Stimulated activated naive CD4-positive, alpha-beta T cell treated with Interleukin-2 at 50 U/mL for 16 hours (primary cell): ENCODE measurements at places on chromosomes 5 and 9.

DNA sequence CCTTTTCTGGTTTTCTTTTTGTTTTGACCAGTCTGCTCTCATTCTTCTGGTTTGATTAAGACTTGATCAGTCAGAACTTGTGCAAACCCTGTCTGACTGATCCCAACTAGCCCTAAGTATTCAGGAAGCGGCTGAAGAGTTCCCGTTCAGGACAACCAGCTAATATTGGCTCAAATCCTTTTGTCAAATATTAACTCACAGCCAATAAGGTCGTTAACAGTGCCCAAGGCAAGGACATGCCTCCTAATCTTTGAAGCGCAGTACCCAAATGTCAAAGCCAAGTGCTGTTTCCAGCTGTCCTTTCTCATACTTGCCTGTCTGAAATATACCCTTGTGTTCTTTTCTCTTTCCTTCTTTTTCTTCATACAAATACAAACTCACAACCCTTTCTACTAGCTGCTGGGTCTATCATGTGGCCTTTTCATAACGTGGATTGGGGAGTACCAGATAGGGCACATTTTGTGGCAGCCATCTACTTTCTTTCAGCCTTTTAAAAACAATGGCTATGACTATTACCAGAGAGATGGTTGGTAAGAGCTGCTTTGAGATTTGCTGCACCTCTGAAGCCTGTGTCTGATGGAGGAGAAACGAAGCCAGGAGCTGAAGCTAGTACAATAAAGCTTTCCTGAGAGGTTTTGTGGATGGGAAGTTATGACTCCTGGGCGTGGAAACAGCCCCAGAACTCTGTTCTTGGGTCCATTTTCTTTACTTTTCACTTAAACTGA, 266.4 kb upstream of the ZNF608 start:
- DNase-seq, result no peak

- no peak for DNase-seq
Observed at GRCh38 chr5:33501899-33502298, 61.1 kb downstream of the TARS1 start.

- DNase-seq, result no peak
Observed at GRCh38 chr5:68259700-68260099, 44.1 kb downstream of the PIK3R1 start.

GRCh38 chr5:139708434-139708861, 60.3 kb downstream of the CXXC5 start:
- DNase-seq, result no peak

DNA sequence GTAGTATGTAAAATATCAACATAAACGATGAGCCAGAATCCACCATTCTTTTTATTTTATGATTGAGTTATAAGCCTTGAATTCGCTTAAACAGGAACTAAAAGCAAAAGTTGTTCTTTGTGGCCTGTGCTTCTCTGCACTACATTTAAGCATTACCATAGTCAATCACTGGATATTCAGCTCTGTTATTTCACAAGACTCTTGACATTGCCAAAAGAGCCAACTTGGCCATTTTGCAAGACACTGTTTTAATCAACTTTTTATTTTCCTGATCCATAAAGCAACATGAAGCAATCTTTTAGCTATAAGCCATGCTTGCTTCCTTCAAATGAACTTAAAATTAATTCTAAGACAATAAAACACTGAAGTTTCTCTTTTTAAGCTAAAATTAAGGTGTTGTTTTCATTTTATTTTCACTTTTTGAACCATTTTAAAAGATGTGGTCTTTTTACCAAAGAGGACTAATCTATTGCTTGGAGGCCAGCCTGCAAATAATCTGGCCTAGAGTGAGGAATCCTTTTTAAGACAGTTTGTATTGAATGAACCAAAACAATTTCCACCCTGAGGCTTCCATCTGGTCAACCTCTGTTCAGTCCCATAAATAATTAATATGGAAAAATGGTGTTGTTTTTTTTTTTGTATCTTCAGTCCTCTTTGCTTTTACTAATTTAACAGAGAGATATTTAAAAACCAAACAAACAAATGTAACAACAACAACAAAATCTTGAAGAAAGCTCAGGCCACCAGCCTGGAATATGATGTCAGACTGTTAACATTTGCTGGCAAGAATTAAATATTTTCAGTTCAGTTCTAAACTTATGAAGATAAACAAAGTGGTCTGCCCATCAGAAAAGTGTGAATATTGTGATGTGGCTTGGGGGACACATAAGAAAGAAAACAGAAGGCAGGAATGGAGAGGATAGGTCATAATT, 274.4 kb downstream of the MARCHF11 start:
- DNase-seq, result no peak

DNA sequence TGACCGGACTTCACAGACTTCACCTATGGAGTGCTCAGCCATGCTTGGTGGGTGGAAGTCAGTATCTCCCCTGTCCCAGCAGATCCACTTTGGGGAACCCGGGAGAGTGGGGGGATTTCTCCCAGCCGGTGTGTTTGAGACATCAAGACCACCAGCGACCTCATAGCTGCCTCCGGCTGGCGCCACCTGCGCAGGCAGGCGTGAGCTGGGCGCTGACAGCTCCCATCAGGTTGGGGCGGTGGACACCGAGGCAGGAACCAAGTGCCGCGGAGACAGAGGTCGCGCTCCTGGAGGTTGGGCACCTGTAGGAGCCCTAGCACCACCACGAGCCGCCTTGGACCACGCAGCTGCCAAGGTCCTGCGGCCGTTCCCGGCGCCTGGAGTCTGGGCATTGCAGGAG, 124.0 kb upstream of the LARP1 start:
- DNase-seq, result no peak

GRCh38 chr5:119313197-119313596, 42.6 kb upstream of the TNFAIP8 start:
- DNase-seq, result no peak

- no peak for DNase-seq
Observed at GRCh38 chr5:163459462-163459818, 462 bp downstream of the NUDCD2 start.

GRCh38 chr5:8012131-8012977, 143.4 kb downstream of the MTRR start:
- DNase-seq, result no peak

- DNase-seq, result no peak
Observed at GRCh38 chr9:128838338-128838737, 8.7 kb upstream of the SPOUT1 start.

- DNase-seq, result no peak
Observed at GRCh38 chr9:33818167-33818846, 1.3 kb downstream of the UBE2R2 start.

DNA sequence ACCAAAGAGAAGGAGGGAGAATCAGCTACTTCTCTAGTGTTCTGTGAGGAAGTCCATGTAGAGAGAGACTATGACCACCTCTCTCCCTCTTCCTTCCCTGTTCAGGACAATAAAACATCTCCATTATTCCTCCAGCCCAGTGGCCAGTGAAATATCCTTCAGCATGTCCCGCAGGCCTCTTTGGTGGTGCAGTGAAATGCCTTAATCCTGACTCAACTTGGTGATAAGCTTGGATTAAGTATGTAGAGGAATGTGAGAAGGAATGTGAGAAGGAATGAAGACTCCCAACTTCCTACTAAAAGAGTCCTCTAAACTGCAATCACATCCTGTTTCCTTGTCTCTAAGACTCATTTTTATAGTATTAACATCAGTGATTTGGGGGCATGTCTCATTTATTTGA, 167.3 kb downstream of the TRPM3 start:
- no peak for DNase-seq

GRCh38 chr5:58056546-58056945, 403.3 kb downstream of the PLK2 start:
- no peak for DNase-seq

GRCh38 chr5:157721159-157721558, 10.1 kb upstream of the THG1L start:
- DNase-seq, result no peak

DNA sequence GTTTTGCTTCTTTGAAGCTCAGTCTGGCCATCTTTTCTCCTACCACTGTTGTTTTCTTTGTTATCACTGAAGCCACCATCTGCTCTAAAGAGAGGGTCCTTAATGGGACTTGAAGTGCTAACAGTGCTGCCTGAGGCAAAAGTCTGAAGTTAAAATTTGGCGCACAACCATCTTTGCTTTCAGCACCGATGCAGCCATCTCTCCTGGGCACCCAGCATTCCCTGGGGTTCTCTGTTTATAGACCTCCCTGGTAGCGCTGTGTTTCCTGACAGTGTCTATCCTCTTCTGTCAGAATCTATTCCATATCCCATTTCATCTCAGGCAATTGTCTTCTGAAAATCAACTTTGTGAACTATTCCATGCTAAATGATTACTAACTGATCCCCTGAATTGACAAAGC, 491.5 kb upstream of the MPDZ start:
- no peak for DNase-seq

GRCh38 chr5:94485067-94485466, 133.3 kb downstream of the KIAA0825 start:
- no peak for DNase-seq

GRCh38 chr9:14779566-14780022, 57.1 kb upstream of the CER1 start:
- no peak for DNase-seq

DNA sequence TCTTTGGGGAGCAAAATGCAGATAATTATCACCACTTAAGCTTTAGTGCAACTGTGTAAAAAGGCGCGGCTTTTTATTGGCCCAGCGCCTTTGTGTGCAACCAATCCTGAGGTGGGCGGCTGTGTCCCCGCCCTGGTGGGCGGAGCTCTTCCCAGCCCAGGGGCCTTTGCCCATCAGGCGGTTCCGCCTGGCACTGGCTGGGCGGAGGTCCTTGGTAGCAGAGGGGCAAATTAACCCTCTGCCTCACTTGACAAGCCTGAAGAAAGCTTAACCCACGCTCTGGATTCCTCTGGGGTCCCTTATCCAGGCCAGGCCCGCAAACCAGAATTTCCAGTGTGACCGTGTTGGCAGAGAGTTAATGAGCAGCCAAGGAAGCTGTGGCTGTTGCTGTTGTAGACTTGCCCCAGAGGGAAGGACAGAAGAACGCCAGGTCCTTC, 12.8 kb upstream of the NIPAL4 start:
- DNase-seq, result no peak

DNA sequence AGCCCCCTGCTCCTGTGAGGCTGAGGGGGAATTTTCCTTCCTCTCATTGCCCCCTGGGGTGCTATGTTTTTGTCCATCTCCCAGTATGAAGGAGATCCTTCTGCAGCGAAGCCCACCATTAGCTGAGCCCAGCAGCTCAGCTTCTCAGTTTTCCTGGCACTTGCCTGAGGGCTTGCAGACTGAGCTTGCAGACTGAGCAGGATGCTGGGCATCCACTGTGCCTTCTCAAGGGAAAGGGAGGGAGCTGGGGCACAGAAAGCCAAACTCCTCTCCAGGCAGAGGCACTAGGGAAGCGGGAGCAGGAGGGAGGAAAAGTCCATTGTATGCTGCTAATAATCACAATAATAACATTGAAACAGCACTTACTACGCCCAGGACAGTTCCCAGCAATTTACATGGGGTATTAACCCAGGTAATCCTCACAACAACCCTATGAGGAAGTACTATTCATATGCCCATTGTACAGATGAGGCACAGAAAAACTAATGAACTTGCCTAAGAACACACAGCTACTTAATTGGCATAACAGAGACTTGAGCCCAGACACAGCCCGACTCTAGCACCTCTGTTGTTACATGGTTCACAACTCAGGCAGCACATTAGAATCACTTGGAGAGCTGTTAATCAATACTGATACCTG, 86.9 kb upstream of the SSBP2 start:
- DNase-seq, result no peak

- no peak for DNase-seq
Observed at GRCh38 chr9:119003201-119003611, 366.0 kb downstream of the BRINP1 start.

- no peak for DNase-seq
Observed at GRCh38 chr9:134503301-134504105, 138.1 kb upstream of the COL5A1 start.

GRCh38 chr5:75614176-75614575, 2.9 kb downstream of the ANKDD1B start:
- no peak for DNase-seq

- no peak for DNase-seq
Observed at GRCh38 chr5:164555809-164556208, 1050.4 kb downstream of the MAT2B start.

DNA sequence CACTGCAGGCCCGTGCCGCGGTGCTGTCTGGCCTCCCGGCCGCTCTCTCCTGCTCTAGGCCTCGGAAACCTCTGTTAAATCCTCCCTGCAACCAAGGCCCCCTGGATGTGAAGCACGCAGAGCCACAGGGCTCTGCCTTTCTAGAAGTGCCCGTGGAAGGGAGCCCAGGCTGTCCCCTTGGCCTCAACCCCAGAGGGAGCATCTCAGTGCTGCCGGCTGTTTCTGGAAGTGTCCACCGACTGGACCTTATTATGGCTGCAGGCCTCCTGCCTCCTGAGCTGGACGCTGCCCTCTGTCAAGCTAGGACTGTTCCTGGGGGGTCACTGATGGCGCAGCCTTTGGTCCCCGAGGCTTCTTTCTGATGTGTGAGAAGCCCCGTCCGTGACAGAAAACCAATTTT, 40.4 kb upstream of the PHYKPL start:
- DNase-seq, result no peak

GRCh38 chr9:108983885-108984284, 29.4 kb downstream of the CTNNAL1 start:
- DNase-seq, result no peak

GRCh38 chr9:132003319-132003704, 76.4 kb downstream of the MED27 start:
- no peak for DNase-seq

DNA sequence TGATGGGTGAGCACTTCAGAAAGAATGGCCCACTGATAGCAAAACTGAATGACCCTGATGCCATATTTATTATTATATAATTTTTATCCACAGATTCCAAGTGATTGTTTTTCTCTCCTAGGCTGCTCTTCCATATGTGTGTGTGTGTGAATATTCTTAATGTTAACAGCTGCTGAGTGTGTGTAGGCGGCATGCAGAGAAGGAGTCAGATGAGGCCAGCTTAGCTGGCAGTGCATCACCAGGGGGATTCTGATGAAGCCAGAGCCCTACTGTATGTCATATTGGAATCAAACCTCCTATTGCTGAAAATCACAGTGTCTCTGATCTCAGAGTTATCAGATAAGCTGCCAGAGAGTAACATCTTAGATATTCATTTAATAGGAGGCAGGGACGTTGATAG, 177.1 kb downstream of the DMAC1 start:
- no peak for DNase-seq

DNA sequence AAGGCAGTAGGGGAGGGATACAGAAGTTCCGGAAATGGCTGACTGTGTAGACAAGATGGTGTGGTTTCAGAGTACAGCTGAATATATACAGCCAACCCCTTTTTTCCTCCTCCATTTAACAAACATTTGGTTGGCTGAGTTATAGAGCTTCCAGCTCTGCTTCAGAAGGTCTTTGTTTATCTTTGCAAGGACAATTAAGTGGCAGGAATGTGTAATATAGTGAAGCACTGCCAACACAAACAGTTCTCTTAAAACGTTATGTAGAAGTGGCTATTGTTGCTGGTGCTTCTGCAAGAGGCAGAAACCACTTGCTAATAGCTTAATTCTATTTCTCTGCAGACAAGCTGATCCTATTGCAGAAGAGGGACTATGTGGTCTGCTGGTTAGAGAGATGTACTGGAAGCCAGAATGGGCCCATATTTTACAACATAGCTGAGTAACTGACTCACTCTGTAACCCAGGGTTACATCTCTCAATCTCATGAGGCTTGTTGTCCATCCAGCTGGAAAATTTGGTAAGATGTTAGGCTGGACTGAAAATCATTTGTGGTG, 62.7 kb upstream of the OSMR start:
- no peak for DNase-seq
